Spleen (tissue), 13 donors: ENCODE measurements at places on chromosomes 11 and 22. TPM values are rescaled to one million over a fixed set of nuclear protein-coding genes. Genes with fewer than 3 reads are reported as not detected.

The CLMP gene
- total RNA-seq, result 14.0 TPM

The CARD18 gene
- not detected for total RNA-seq

DNA sequence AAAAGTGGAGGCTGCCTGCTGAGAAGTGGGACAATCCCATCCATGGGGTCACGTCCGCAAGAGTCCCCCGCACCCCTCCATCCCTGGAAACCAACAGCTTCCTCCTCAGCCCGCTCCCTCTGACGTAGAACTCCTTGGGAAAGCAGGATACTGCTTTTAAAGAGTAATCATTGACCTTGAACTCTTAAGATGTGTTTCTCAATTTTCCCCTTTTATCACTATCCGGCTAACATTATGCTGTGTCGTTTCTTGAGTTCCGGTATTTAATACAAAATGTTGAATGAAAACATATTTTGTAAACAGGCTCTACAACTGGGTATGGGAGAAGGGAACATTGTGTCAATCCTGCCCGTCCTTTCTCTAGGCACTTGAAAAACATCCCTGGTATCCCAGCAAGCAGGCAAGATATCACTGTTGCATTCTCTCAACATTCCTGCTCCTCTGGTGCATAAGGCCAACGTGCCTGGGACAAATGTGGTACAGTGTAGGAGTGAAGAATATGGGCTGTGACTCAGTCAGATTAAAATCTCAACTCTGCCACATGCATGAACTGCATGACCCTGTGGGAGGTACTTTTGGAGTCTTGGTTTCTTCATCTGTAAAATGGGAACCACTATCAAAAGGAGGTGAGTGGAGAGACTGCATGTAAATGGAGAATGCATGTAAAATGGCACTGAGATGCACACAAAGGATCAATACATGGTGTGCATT is 52.8 kb downstream of the WT1 start:
- H3K4me1 ChIP-seq, result peaks cover 7% of the 10 kb centered on the region
- no peaks in the 10 kb centered on the region for H3K27me3 ChIP-seq
- no peak overlapping the region for H3K4me3 ChIP-seq
- no peak overlapping the region for H3K27ac ChIP-seq
- no peak for DNase-seq

The CD3E gene
- 49.1 TPM for total RNA-seq

DNA sequence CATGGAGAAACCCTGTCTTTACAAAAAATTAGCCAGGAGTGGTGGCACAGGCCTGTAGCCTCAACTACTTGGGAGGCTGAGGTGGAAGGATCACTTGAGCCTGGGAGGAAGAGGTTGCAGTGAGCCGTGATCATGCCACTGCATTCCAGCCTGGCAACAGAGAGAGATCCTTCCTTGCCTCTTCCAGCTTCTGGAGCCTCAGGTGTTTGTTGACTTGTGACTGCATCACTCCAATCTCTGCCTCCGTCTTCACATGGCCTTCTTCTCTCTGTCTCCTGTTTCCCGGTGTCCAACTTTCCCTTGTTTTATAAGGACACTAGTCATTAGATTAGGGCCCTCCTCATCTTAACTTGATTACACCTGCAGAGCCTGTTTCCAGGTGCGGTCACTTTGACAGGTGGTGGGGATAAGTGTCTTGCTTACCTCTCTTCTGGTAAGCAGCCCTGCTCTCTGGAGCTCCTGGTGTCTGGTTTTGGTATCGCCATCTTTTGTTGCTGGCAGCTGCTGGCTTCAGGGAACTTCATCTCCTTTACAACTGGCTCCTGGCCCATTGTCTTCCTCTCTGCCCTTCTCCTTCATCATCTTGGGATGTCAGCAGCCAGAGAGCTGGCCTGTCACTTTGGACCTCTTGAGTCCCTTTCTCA is 8.2 kb upstream of the USP2 start:
- no peaks in the 10 kb centered on the region for H3K27me3 ChIP-seq
- no peak overlapping the region for H3K27ac ChIP-seq
- H3K4me3 ChIP-seq, result no peak overlapping the region
- no peak for DNase-seq
- no peaks in the 10 kb centered on the region for H3K36me3 ChIP-seq

- no peak overlapping the region for H3K4me3 ChIP-seq
- H3K27ac ChIP-seq, result no peak overlapping the region
- H3K36me3 ChIP-seq, result no peaks in the 10 kb centered on the region
- no peaks in the 10 kb centered on the region for H3K4me1 ChIP-seq
Observed at GRCh38 chr11:125874556-125875124, 12.8 kb upstream of the HYLS1 start.

- no peak overlapping the region for H3K4me3 ChIP-seq
- no peak overlapping the region for H3K27ac ChIP-seq
- H3K36me3 ChIP-seq, result no peaks in the 10 kb centered on the region
- DNase-seq, result peak; percentile 41
- no peaks in the 10 kb centered on the region for H3K27me3 ChIP-seq
- peaks cover 29% of the 10 kb centered on the region for H3K4me1 ChIP-seq
Observed at GRCh38 chr11:76763573-76764346, 19.4 kb upstream of the TSKU start.

The MYBPC3 gene
- total RNA-seq, result 2.3 TPM

DNA sequence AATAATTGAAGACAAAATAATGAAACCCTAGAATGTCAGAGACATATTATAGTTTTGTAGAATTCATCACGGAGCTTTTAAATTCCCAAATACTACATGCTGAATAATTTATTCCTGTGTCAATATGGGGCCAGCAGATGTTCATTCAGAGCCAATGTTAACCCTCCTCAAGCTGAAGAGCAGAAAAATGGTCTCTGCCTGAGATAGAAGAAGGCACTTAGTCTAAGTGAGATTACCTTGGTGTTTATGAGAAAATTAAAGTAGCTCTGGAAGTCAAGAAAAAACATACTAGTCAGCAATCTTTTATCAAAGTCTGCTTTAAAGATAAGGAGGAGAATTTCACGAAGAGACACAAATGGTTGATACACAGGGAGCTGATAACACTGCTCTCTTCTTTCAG is 328.2 kb downstream of the TTC28 start:
- H3K27me3 ChIP-seq, result no peaks in the 10 kb centered on the region
- peaks cover 6% of the 10 kb centered on the region for H3K4me1 ChIP-seq
- no peak overlapping the region for H3K4me3 ChIP-seq
- no peaks in the 10 kb centered on the region for H3K36me3 ChIP-seq

DNA sequence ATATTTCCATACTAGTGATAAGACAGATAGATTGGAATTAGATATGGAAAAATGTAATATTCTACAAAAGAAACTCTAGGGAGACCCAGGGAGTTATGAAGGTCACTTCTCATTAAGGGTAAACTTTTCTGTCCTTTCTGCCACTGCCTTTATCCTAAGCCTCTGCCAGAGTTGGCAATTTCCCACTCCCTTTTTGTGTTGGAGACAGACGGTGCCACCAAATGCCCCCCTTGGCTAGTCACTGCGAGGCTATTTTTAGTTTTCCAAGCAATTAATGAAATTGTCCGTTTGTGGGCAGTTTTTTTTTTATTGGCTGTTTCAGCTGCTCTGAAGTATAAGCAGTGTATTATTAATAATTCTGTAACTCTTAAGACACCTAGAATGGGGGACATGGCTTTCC is 67.6 kb upstream of the TENM4 start:
- no peak for DNase-seq
- no peaks in the 10 kb centered on the region for H3K36me3 ChIP-seq

The OR5P2 gene
- not detected for total RNA-seq

- H3K27me3 ChIP-seq, result no peaks in the 10 kb centered on the region
- DNase-seq, result no peak
- H3K4me1 ChIP-seq, result peaks cover 6% of the 10 kb centered on the region
- H3K36me3 ChIP-seq, result no peaks in the 10 kb centered on the region
Observed at GRCh38 chr11:95372097-95372656, 141.2 kb upstream of the SESN3 start.

DNA sequence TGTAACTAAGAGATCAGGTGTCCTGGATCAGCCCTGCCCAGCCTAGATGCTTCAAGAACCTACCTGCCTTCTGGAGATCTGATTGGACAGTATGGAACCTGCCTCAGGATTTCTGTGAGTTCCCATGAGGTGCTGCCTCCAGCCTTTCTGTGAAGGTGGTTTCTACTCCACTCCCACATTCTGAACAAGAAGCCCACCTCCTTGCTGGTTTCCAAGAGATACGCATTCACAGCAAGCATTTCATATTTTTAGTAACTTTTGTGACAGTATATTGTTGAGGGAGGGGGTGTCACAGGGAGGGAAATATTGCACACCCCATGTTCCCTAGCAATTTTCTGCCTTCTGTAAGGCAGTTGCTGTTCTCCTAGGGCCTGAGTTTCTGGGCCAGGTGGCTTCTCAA is 204.4 kb downstream of the NAV2 start:
- H3K4me3 ChIP-seq, result no peak overlapping the region
- H3K27me3 ChIP-seq, result no peaks in the 10 kb centered on the region
- no peaks in the 10 kb centered on the region for H3K4me1 ChIP-seq
- H3K36me3 ChIP-seq, result no peaks in the 10 kb centered on the region
- H3K27ac ChIP-seq, result no peak overlapping the region

DNA sequence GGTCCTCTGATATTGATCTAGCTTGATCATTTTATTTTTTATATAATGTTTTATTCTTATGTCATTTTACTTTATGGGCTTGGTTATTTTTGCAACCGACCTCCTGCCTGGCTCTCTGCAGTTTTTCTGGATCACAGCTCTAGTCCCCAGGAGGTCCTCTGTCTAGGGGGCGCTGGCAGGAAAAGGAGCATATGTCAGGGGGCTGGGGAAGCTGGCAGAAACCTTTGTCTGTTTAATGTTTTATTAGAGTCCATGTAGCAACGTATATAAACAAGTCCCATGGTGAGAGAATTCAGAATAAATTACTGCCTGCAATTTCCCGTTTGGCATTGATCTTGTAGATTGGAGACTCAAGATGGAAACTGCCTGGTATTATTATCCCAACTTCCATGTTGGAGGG is 133.5 kb upstream of the ZBED5 start:
- no peaks in the 10 kb centered on the region for H3K4me1 ChIP-seq
- H3K27ac ChIP-seq, result no peak overlapping the region
- no peaks in the 10 kb centered on the region for H3K27me3 ChIP-seq
- no peak overlapping the region for H3K4me3 ChIP-seq
- H3K36me3 ChIP-seq, result no peaks in the 10 kb centered on the region
- no peak for DNase-seq

The MRGPRX3 gene
- not detected for total RNA-seq

DNA sequence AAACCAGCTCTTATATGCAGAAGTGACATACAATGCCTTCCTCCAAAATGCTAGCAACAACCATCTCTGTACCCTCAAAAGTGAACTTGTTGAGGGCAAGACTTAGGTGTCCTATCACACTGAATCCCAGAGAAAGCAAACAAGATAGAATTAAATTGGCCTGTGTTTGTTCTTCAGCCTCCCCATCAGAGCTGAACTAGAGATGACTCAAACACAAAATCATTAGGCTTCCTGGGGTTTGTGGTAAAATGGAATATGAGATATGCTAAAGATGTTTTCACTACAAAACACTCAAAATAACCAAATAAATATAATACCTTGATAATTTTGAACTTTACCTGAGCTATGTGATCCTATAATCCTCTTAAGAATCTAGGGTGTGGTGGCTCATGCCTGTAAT is 31.6 kb downstream of the ZNF214 start:
- DNase-seq, result no peak
- no peak overlapping the region for H3K27ac ChIP-seq
- no peaks in the 10 kb centered on the region for H3K36me3 ChIP-seq

DNA sequence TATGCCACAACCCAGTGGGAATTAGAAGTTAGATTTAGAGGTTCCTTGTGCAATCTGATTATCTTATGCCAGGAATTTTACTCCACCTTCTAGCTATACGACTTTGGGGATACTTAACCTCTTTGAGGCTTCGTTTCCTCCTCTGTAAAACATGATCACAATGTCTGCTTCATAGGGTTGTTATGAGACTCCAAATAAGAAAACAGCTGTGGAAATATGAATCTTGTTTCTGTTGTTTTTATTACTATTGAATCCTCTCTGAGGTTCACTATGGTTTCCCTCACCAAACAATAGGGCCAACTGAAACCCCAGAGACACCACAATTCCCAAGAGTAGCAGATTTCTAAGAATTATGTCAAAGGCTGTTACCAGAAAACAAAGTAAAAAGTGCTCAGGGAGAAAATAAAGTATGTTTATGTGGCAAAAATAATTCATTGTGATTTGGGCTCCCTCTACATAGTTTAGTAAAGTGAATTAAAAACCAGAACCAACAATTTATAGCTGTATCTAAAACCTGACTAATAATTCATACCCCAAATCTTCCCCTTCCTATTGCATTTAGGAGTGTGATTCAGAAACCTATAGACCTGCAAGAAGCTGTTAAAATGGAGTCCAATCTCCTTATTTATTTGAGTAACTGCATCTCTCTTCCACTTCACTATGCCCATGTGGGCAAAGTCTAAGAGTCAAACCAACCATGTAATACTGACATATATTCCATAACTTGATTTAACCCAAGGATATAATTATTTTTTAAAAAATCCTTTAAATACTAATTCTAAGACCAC is 38.4 kb downstream of the AMBRA1 start:
- peaks cover 73% of the 10 kb centered on the region for H3K4me1 ChIP-seq
- no peak overlapping the region for H3K4me3 ChIP-seq
- H3K27me3 ChIP-seq, result no peaks in the 10 kb centered on the region
- no peak for DNase-seq

- H3K4me1 ChIP-seq, result peaks cover 56% of the 10 kb centered on the region
- no peaks in the 10 kb centered on the region for H3K27me3 ChIP-seq
- H3K27ac ChIP-seq, result peak overlapping the region; percentile 89
- no peaks in the 10 kb centered on the region for H3K36me3 ChIP-seq
- peak overlapping the region; percentile 64 for H3K4me3 ChIP-seq
Observed at GRCh38 chr22:36156515-36157419, 3.8 kb downstream of the APOL3 start.

GRCh38 chr22:36659762-36660509 is 43.6 kb downstream of the CACNG2 start:
- H3K4me3 ChIP-seq, result no peak overlapping the region
- DNase-seq, result peak; percentile 84
- H3K27me3 ChIP-seq, result peaks cover 2% of the 10 kb centered on the region
- H3K27ac ChIP-seq, result no peak overlapping the region
- no peaks in the 10 kb centered on the region for H3K36me3 ChIP-seq
- H3K4me1 ChIP-seq, result no peaks in the 10 kb centered on the region

DNA sequence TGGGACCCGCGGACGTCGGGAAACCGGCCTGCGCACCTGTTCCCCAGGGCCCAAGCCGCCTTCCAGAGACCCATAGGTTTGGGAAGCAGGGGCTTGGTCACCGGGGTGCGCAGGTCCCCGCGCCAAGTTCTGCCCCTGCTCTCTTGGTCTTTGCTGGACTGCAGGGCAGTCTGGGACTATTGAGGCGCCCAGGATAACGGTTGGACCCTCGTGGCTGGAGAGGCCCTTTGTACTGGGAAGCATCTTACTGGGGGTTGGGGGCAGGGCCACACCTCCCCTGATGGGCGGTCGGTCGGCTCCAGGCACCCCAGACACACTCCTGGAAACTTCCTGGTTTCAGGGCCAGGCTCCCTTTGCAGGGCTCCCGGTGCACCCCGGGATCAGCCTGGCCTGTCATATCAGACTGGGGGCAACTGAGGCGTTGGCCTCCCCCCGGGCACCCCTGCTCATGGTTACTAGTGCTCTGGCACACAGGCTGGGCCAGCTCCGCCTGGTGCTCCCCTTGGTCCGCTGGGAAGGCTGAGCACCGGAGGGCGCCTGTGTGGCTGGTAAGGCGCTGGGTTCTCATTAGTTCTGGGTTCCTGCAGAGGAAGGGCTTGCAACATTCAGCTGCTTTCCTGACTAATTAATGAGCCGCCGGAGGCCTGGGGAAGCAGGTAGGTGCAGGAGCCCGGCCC is 1250.5 kb downstream of the BRD1 start:
- H3K36me3 ChIP-seq, result no peaks in the 10 kb centered on the region
- DNase-seq, result no peak
- H3K4me3 ChIP-seq, result no peak overlapping the region
- H3K27ac ChIP-seq, result no peak overlapping the region
- H3K4me1 ChIP-seq, result no peaks in the 10 kb centered on the region
- peaks cover 58% of the 10 kb centered on the region for H3K27me3 ChIP-seq
